Activated naive CD4-positive, alpha-beta T cell treated with anti-CD3 and anti-CD28 coated beads for 36 hours (primary cell): ENCODE measurements at places on chromosomes 6 and 20. TPM values are rescaled to one million over a fixed set of nuclear protein-coding genes. Genes with fewer than 3 reads are reported as not detected.

DNA sequence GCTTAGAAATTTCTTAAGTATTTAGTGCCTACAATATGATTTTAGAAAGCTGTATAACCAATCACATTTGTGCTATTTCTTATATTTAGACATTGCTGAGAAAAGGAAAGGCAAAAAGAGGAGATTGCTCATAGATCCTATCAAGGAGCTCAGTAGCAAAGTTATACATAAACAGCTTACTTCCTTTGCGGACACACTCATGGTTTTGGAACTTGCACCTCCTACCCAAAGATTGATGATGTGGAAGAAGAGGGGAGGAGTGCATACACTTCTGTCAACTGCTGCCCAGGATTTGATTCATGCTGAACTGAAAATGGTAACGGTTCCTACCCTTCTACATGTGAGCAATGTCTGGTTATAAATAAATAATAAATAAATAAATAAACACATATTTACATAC lies 16.7 kb downstream of the RAD21L1 start:
- DNase-seq = no peak

- DNase-seq = peak; percentile 81
These were observed 62.5 kb downstream of the PYGB start for GRCh38 chr20:25310268-25310920.

GRCh38 chr20:34246126-34246626 lies 5.0 kb downstream of the ASIP start:
- DNase-seq = no peak

- DNase-seq = no peak
These were observed 69.3 kb downstream of the NFATC2 start for GRCh38 chr20:51473256-51473655.

The PTPN1 gene
- 119 TPM for total RNA-seq

DNA sequence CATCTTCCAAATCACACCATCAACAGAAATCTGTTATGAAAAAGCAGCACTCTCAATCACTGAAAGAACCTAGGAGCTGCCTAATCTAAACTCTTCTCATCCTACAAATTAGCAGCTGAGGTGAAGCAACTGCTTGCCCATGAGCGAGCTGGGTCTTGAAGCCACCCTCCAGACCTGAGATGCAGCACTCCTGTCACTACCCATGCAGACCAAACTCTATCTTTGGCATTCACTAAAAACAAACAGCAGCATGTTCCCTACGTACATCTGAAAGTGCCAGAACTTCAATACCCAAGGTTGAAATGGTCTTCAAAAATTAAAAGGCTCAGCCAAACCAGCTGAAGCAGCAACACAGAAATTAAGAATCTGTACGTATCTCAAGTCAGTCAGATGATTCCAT lies 14.3 kb downstream of the ADNP start:
- no peak for DNase-seq

The EDN3 gene
- total RNA-seq = not detected

DNA sequence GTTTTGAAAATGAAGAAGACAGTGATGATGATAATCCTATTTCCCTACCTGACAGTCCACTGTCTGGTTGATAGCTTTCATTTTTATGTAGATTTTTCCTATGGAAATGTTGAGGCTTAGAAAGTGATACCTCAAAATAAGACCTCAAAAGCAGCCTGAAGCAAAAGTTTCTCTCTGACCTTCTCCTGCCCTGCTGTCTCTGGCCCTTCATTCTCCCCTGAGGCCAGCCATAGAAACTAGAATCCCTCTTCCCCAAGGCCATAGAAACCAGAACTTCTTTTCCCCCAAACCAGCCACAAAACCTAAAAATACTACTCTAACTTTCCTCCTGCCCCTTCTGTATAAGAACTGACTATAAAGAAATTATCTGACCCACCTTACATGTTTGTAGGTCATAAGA lies 52.6 kb upstream of the GCM1 start:
- DNase-seq = no peak

DNA sequence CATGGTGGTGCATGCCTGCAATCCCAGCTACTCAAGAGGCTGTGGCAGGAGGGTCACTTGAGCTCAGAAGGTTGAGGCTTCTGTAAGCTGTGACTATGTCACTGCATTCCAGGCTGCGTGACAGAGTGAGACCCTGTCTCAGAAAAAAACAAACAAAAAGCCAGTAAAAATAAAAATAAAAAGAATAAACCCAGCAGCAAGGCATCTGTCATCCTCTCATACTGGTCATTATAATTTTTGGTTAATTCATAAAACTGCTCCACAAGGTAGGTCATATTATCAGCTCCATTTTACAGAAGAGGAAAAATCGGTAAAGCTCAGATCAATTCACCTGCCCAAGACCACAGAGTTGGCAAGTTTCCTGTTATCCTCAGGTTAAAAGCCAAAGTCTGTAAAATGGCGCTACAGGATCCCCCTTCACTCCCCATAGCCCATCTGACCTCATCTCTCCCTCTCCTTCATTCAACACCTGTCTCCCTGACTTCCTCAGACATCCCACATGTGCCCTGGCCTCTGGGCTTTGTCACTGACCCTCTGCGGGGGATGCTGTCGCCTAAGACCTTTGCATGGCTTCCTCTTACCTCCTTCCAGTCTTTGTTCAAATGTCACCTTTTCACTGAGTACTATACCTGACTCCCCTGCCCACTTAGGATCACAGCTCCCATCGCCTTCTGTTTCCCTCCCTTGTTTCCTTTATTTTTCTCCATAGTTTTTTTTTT lies 213.2 kb upstream of the ZNF217 start:
- DNase-seq = no peak

DNA sequence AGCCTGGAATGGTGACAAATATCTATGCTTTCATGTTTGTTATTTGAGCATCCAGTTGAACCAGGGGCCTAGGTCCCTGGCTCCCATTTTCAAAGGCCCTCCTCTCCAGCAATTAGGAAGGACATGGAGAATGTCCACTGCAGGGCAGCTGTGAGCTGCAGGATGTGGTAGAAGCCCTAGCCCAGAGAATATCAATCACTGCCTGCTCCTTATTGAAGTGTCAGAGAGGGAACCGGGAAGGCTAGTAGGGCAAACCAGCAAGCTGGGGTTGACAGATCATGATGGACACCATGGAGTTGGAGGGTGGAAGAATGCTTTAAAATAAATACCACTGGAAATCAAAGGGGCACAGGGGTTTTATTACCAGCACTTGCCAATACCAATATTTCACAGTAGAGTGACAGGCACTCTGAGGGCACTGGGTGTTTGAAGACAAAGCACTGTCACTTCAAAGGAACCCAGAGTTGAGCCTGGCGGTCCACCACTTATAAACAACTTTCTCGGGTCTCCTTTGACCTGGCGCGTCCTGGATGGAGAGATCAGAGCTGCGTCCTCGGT lies 47.7 kb downstream of the ZNF831 start:
- DNase-seq = no peak

The BAG2 gene
- total RNA-seq = 6.8 TPM

DNA sequence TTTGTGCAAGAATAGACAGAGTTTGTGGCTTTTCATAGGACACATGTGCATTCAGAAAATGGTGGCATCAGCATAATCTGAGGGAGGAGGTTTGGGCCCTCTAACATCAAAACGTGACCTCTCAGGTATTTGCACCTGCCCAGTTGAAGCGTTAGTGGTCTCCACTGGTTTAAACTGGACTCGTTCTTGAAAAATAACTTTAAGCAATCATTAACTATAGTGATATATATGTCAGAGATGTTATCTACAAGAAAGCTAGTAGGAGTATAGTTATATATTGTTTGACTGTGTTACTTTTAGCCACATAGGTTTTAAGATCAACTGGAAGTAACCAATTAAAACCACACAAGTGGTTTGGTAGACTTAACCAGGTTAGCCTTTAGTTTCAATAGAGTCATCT lies 607.4 kb downstream of the MAFB start:
- no peak for DNase-seq

DNA sequence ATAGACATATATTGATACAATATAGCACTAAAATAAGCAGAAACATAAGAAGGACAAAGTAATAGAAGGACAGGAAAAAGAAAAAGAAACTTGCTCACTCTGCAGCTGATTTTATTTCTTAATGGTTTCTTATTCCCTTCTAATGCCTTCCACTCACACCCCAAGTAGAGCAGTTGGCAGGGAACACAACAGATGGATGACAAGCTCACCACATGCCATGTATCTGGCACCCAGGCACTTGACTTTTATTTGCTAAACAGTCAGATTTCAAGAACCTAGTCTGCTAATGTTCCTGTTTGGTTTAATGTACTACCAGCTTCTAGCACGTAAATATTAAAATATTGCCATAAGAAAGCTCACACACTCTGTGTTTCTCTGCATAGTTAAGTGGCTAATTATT lies 87.1 kb downstream of the COL19A1 start:
- DNase-seq = no peak

The EPPIN gene
- not detected for total RNA-seq

The HDGFL1 gene
- not detected for total RNA-seq

- DNase-seq = no peak
These were observed 74.6 kb downstream of the KIAA0319 start for GRCh38 chr6:24571361-24571760.

The TNXB gene
- 2.9 TPM for total RNA-seq

DNA sequence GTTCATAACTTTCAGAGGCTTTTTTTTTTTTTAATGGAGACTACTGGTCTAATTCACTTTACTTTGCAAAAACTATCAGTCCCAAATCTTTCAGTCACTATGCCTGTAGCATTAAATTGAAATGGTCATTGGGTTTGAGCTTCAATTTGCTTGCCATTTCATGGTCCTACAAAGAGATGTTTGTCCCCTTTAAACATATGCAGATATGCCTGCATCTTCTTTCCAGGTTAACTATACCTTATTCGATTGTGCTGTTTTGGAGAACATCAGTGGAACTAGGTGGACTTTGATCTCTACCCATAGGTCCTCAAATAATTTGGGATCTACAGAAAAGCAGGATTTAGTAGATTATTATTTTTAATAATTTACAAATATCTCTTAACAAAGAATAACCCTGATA lies 4.6 kb downstream of the POU3F2 start:
- no peak for DNase-seq

The PTPRK gene
- 8.0 TPM for total RNA-seq

- DNase-seq = peak; percentile 49
These were observed 31.7 kb downstream of the PLEKHG1 start for GRCh38 chr6:150631283-150631983.

GRCh38 chr6:168619560-168620314 lies 178.8 kb downstream of the SMOC2 start:
- DNase-seq = peak; percentile 62

- DNase-seq = no peak
These were observed 25.3 kb upstream of the MDGA1 start for GRCh38 chr6:37723016-37723415.

The GATA5 gene
- total RNA-seq = not detected

The NKAIN4 gene
- not detected for total RNA-seq

- DNase-seq = no peak
These were observed 50.0 kb downstream of the HUS1B start for GRCh38 chr6:606829-607379.

- peak; percentile 82 for DNase-seq
These were observed 7.3 kb downstream of the DNTTIP1 start for GRCh38 chr20:45798935-45799642.
